ENCODE measurements at places on chromosomes 3 and 15.

DNA sequence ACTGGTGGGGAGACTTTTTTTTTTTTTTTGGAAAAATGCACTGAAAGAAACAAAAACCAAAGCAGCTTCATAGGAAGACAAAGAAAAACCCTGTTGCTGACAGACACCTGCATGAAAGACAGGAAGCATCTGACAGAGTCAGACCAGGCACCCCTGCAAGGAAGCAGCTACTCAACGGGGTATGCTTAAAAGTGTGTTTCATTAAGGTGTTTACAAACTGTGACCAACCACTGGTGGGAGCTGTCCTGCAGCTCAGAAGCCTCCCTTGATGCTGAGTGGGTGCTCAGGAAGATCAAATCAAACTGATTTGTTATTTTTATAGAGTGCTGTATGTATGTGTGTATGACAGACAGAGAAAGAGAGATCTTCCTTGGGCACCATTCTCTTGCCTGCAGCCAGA lies 34.7 kb upstream of the AGBL1 start:
- DNase-seq = no peak

DNA sequence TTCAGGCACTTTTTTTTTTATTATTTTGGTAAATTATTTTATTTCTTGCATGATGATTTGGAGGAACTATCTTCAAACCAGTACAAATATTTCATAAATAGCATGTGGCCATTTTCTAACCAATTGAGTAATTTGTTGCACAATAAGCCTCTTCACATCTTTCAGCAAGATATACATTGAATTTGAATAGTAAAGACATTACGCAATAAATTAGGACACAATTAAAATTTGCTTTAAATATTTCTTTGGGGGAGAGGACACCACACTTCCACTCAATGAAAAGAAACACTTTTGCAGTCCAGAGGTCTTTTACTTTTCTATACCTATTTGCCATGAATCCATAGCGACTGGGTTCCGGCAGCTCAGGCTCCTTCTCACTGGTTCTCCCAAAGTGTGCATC lies 762.6 kb upstream of the GOLIM4 start:
- no peak for DNase-seq

DNA sequence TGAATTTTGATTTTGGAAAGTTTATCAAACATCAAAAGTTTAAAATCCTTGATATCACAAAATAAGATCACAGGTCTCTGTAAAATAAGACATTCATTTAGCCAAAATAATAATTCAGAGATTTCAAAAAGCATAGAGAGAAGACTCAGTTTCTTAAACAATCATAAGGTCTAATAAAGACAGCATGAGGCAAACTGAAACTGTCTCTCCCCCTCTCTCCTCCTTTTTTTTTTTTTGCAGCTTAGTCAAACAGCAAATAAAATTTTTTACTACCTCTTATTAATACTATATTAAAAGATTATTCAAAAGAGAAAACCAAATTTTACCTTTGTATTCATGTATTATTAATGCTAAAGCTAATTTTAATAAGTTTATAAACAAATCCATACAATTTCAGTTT lies 57.4 kb downstream of the OSTN start:
- DNase-seq = no peak

GRCh38 chr3:197575362-197575761 lies 19.6 kb upstream of the BDH1 start:
- no peak for DNase-seq

- DNase-seq = no peak
Measured at GRCh38 chr3:16239086-16239770, 25.5 kb downstream of the DPH3 start.

GRCh38 chr15:67690936-67691335 lies 134.4 kb upstream of the SKOR1 start:
- DNase-seq = peak; percentile 42

DNA sequence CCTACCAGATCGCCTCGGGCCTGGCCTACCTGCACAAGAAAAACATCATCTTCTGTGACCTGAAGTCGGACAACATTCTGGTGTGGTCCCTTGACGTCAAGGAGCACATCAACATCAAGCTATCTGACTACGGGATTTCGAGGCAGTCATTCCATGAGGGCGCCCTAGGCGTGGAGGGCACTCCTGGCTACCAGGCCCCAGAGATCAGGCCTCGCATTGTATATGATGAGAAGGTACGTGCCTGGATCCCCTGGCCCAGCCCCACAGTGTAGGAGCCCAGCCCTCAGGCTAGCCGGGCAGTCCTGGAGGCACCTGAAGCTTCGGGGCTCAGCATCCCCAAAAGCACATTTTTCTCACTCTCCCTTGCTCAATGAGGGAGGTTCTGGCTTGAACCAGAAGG lies 135.8 kb downstream of the LRRK1 start:
- no peak for DNase-seq

DNA sequence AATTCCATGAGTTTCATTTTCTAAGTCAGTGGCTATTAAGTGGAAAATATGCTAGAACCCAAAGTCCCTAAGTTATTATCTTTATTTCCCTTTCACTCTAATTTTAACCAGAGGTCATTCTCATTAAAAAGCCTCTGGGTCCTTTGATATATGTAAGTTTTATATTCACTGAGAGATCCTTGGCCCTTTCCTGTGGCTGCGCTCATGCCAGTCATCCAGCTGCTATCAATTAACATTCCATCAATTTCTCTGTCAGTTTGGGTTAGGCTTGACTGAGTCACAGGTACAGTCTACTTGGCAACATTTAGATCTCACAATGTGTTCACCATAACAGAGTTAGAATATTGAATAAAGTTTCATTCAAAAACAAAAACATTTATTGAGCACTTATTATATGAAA lies 58.0 kb upstream of the FBN1 start:
- no peak for DNase-seq

DNA sequence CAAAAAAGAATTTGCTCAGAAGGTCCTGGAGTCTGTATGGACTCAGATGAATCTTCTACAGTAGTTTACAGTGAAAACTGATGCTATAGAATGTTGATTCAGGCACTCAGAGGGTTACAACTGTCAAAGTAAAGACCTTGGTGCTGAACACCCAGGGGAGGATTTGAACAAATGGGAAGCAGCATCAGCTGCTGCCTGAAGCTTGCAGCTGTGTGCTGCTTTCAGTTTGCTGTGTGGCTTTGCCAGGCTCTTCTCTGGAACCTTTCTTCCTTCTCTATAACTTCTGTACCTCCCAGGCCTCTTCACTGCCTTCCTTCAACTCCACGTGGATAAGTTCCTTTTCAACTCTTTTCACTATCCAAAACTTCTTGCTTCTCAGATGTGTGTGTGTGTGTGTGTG lies 214.2 kb downstream of the GRM7 start:
- peak; percentile 11 for DNase-seq

GRCh38 chr3:54243056-54243931 lies 120.9 kb downstream of the CACNA2D3 start:
- peak; percentile 29 for DNase-seq

GRCh38 chr3:116429479-116430269 lies 15.6 kb downstream of the LSAMP start:
- no peak for DNase-seq

- DNase-seq = peak; percentile 25
Measured at GRCh38 chr3:110261141-110261540, 810.5 kb upstream of the NECTIN3 start.

DNA sequence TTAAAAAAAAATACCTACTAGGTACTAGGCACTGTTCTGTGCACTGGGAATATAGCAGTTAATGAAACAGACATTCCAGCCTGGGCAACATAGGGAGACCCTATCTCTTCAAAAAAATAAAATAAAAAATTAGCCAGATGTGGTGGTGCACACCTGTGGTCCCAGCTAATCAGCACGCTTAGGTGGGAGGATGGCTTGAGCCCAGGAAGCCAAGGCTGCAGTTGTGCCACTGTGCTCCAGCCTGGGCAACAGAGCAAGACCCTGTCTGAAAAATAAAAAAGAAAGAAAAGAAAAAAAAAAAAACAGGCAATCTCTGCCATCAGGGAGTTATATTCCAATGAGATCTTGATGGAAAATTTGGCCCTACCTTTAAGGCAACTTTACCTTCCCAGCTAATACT lies 115.1 kb upstream of the FLNB start:
- no peak for DNase-seq

GRCh38 chr15:90871139-90871715 lies 2.8 kb downstream of the FURIN start:
- DNase-seq = no peak

DNA sequence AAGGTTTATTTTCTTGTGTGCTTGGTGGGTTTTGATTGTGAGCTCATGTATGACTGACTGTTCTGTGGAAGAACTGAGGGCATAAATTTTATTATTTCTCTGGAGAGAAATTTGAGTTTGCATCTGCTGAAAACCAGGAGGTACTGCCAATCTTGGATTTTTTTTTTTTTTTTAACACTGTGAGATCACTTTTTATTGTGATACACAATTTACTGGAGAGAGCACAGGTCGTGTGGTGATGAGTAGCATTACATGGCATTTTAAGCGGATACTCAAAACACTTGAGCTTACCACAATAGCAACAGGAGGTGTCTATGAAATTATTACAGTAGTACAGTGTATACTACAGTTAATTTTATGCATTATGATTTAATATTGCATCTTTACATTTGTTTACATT lies 237.4 kb downstream of the MFSD1 start:
- DNase-seq = no peak

DNA sequence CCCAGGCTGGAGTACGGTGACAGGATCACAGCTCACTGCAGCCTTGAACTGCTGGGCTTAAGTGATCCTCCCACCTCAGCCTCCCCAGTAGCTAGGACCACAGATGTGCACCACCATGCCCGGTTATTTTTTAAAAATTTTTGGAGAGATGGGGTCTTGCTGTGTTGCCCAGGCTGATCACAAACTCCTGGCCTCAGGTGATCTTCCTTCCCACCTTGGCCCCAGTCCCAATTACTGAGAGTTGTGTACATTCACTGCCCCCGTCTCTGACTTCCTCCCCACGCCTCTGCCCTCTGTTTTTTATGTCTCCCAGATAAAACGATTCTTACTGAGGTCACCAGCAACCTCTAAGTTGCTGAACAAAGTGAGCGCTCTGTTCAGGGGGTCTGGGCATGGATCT lies 87.7 kb downstream of the LINGO1 start:
- no peak for DNase-seq

- no peak for DNase-seq
Measured at GRCh38 chr15:47466357-47466756, 250.9 kb upstream of the SEMA6D start.

GRCh38 chr3:70861855-70862254 lies 549.4 kb upstream of the MDFIC2 start:
- DNase-seq = no peak

- DNase-seq = peak; percentile 60
Measured at GRCh38 chr15:81893182-81893835, 152.5 kb downstream of the MEX3B start.

DNA sequence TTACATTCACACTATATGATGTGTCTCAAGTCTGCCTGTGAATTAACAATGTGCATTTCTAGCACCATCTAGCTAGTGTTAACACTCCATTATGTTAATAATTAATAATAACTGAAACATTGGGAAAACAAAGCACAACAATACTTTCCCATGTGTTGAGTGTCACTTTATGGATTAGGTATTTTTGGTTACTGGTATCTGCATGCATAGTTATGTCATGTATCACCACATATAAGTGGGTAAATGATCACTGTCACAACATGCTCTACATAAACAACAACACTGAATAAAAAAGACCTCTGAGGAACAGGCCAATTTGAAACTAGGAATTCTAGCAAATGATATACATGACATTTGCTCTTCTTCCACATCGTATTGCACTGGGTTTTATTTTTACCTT lies 74.7 kb downstream of the MLH1 start:
- no peak for DNase-seq

- DNase-seq = no peak
Measured at GRCh38 chr15:56557415-56557814, 92.5 kb upstream of the MNS1 start.

- DNase-seq = no peak
Measured at GRCh38 chr3:102238362-102238761, 196.5 kb upstream of the ZPLD1 start.

GRCh38 chr3:156728267-156728985 lies 54.0 kb downstream of the TIPARP start:
- no peak for DNase-seq

GRCh38 chr15:39937696-39938095 lies 3.8 kb downstream of the EIF2AK4 start:
- DNase-seq = no peak

- no peak for DNase-seq
Measured at GRCh38 chr3:45560281-45560971, 34.1 kb upstream of the LIMD1 start.

GRCh38 chr15:62059108-62059815 lies 985 bp downstream of the VPS13C start:
- no peak for DNase-seq

DNA sequence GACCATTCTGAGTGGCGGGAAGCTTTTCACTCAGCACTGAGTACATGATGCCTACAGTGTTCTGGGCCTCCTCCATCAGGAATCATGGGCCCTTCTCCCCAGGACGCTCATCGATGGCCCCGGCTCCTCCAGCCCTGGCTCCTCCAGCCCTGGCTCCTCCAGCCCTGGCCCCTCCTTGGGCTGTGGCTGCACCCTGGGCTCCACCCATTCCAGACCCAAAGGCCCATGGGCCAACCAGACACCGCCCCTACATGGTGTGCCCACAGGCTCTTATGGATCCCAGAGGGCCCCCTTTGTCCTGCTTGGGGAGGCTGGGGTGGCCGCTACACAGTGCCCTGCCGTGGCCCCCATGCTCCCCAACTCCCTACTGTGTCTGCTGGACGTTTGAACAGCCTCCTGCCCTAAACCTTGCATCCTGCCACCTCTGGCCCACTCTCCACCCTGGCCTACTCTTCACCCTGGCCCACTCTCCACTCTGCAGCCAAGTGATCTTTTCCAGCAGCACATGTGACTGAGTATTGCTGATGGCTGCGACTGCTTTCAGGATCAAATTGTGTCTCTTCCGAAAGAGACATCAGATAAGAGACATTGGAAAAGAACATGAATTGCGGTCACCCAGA lies 57.9 kb downstream of the APBA2 start:
- DNase-seq = no peak

- no peak for DNase-seq
Measured at GRCh38 chr15:52383100-52383588, 87.5 kb upstream of the MYO5C start.

DNA sequence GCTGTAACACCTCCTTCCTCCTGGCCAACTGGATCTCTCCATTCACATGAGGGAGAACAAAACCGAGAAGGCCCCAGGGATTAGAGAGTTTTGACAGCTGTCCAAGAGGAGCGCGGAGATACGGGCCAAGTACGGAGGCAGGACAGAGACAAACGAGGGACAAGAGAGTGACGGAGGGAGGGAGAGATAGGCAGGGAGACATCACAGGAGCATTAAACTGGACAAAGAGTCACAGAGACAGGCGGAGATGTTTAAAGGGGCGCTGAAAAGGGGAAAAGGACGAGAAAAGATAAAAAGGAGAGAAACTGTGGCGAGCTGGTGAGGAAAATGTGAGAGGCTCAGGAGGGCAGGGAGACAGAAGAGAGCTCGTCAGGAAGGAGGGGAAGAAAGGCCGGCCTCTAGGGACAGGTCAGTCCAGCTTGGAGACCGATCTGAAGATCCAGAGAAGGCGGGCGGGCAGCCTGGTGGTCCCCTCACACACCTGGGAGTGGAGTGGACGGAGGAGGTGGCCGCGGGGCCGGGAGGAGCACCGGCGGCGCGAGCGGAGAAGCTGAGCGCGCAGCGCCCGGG lies 40.5 kb upstream of the ROPN1 start:
- peak; percentile 88 for DNase-seq
